ENCODE measurements at places on chromosomes 12 and 14.

DNA sequence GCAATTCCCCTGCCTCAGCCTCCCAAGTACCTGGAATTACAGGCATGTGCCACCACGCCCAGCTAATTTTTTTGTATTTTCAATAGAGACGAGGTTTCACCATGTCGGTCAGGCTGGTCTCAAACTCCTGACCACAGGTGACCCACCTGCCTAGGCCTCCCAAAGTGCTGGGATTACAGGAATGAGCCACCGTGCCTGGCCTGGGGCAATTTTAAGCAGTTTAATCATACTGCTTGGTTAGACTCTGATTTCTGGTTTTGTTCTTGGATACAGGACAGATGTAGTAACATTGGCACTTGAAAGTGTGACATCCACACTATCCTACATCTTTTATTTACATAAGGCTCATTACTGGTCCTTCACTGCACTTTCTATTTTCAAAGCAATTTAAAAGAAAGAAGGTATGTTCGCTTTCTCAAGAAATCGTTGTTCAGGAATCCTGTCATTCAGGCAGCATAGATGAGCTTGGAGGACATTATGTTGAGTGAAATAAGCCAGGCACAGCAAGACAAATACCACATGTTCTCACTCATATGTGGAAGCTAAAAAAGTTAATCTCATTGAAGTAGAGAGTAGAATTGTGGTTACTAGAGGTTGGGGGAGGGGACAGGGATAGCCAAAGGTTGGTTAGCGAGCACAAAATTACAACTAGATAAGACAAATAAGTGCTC is 4.0 kb upstream of the NUAK1 start:
- DNase-seq, result no peak

GRCh38 chr12:68113644-68114043 is 45.9 kb downstream of the IFNG start:
- DNase-seq, result no peak

DNA sequence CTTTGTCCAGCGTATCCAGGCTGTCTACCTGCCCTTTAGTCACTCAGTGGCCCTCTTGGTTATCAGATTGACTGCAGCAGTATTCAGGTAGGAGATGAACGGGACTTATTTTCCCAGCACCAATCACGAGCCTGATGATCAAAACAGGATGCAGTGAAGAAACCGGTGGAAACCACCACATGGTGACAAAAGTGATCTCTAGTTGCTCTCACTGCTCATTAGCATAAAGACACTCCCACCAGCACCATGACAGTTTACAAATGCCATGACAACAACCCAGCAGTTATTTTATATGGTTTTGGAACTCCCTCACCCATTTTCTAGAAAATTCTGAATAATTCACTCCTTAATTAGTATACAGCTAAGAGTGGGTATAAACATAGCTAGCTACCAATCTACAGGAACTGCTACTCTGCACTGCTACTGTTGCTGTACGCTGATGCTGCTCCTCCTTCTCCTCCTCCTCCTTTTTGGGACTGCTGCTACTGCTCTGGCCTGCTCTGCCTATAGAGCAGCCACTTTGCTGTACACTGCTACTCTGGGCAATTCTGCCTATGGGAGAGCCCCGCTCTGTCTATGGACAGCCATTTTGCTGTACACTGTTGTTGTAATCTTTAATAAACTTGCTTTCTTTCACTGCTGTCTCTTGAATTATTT is 142.5 kb upstream of the SSTR1 start:
- no peak for DNase-seq

DNA sequence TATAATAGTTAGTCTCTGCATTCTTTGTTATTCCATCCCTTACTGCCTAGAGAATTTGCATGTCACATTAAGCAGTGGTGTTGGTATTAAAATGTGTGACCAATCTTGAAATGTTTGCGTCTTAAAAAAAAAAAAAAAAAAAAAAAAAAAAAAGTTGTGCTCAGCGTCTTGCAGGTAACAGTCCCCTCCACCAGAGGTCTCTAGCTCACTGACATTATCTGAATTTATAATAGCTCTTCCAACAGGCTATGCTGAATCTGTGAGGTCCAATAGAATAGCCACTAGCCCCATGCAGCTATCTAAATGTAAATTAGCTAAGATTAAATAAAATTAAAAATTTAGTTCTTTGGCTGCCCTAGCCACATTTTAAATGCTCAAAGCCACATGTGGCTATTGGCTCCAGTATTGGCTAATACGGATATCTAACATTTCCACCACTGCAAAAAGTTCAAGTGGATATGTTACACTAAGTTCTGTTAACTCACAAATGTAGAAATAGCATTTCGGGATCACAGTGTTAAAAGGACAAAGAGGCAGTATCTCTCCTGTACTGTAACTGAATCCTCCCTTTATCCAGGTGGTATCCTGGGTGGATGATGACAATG is 28.7 kb downstream of the NKX2-8 start:
- no peak for DNase-seq

DNA sequence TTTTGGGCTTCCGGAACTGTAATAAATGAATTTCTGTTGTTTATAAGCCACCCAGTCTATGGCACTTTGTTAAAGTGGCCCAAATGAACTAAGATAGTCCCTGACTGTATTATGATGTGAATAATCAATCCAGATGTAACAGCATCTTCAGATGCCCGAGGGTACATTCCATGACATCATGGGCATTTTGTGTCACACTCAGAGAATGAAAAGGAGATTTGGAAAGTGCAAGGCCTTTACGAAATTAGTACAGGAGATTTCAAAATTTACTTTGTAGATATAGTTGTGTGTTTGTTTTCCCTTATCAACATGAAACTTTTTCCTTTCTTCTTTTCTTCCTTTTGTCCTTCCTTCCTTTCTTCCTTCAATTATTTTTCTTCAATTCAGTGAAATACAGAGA is 54.2 kb upstream of the AMIGO2 start:
- no peak for DNase-seq

DNA sequence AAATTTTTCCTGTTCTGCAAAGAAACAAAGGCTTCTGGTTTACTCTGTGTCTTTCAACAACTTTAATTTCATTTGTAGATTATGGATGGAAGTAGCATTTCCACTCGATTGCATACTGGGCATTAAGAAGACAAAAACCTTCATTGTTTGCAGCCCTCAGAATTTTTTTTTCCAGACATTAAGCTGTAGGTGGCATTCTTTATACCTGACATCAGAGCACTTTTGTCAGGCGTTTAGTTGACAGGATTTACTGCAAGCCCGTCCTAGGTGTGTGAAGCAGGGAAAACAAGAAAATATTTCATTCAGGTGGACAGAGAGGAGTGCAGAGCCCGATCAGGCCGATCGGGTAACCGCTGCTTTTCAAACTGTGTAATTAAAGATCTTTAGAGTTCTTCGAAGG is 107.5 kb downstream of the TMEM260 start:
- no peak for DNase-seq

GRCh38 chr14:60514741-60515491 is 6.0 kb downstream of the SIX6 start:
- DNase-seq, result no peak

GRCh38 chr12:128191380-128191779 is 75.6 kb upstream of the TMEM132C start:
- DNase-seq, result no peak

GRCh38 chr12:108078428-108078827 is 50.7 kb upstream of the WSCD2 start:
- no peak for DNase-seq

GRCh38 chr14:54261283-54261682 is 135.5 kb upstream of the CDKN3 start:
- DNase-seq, result no peak

DNA sequence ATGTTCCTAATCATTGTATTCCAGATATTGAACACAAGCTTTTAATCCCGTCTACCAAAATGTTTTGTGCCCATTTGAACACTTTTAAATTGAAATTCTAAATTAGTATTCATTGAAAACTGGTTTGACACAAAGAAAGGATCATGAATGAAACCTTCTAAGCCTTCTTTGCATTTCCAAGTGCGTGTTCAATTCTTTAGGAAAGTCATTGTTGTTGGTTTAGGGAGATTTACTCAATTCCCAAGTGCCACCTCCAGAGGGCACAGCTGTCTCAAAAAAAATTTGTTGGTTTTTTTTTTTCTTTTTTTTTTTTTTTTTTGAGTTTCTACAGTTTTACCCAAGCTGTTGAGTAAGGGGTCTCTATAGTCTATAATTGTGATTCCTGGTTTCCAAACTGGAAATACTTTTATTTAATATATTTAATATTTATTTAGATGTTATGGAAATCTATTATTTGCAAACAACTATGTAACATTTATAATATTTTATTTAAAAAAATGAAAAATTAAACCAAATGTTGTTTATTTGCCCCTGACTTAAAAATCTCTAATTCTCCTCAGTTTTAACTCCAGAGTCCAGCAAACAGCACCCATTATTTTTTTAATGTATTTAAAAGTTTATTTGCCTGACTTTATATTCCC is 79.9 kb downstream of the NEDD1 start:
- no peak for DNase-seq

DNA sequence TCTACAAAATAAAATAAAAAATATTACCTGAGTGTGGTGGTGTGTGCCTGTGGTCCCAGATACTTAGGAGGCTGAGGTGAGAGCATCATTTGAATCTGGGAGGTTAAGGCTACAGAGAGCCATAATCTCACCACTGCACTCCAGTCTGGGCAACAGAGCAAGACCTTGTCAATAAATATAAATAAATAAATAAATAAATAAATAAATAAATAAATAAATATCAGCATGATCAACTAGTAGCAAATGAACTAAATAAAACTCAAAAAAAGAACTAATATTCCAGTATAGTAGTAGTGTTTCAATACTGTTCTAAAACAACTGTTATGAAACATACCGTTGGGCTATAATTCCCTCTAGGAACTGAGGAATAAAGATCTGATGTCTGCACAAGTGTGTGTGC is 74.4 kb downstream of the C12orf42 start:
- no peak for DNase-seq

DNA sequence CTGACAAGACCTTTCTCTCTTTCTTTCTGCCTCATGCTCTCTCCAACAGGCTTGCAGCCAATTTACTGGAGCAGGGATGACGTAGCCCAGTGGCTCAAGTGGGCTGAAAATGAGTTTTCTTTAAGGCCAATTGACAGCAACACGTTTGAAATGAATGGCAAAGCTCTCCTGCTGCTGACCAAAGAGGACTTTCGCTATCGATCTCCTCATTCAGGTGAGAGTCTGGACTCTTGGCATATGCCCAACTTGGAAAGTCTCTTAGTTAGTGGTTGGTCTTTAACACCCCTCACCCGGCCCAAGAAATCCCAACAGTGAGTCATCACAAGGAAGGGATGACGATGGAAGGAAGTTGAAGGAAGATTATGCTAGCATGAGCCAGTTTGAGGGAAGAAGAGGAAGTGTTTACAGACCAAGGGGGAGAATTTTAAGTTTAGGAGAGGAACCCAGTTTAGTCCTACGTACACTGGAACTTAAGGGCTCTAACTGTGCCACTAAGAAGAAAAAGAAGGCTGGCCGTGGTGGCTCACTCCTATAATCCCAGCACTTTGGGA is 189.7 kb downstream of the ETV6 start:
- DNase-seq, result peak; percentile 79

DNA sequence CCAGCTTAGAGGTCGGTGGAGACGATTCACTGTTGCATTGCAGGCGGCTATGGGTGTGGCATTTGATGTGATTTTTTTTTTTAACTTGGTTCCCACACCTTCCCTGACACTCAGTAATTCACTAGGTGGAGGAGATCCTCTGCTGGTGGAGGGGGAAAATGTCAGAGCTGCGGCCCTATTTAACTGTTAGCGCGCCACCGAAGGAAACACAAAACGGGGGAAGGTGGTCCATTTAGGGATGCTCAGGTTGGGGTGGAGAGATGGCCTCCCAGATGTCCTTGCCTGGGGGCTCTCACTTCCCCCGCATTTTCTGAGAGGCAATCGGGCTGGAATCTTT is 4.3 kb upstream of the HOXC12 start:
- DNase-seq, result no peak

- peak; percentile 31 for DNase-seq
These were observed 4.4 kb upstream of the HOXC9 start for GRCh38 chr12:53995378-53996239.

DNA sequence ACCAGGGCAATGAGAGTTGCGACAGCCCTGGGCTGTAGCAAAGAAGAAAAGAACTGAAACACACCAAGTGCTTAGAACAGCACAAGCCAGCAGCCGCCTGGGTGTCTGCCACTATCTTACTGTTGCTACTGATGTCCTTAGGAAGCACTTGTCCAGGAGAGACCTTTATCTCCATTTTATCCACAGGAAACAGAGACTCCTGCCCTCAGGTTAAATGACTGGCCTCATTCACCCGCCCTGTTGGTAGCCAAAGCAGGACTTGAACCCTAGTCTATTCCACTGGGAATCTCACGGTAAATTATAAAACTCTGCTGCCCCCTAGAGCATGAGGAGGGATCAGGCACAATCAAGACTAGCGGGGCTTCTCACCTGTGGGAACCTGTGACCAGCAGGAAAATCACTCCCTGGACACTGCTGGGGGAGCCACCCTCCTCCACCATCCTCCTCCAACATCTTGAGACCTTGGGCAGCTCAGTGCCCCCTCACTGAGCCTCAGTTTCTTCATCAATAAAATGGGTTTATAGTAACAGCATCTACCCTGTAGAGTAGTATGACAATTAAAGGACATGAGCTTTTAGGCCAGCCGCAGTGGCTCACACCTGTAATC is 20.5 kb upstream of the TESC start:
- DNase-seq, result no peak

- DNase-seq, result no peak
These were observed 696.6 kb downstream of the DIO2 start for GRCh38 chr14:79514700-79515099.

DNA sequence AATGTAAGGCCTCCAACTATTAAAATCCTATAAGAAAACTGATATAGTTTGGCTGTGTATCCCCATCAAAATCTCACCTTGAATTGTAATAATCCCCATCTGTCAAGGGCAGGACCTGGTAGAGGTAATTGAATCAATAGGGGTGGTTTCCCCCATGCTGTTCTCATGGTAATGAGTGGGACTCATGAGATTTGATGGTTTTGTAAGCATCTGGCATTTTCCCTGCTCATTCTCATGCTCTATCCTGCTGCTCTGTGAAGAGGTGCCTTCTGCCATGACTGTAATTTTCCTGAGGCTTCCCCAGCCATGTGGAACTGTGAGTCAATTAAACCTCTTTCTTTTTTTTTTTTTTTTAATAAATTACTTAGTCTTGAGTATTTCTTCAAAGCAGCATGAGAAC is 31.9 kb downstream of the TSPAN19 start:
- DNase-seq, result no peak

GRCh38 chr12:2267703-2268470 is 215.1 kb downstream of the CACNA1C start:
- no peak for DNase-seq

- no peak for DNase-seq
These were observed 201.3 kb upstream of the FOXN3 start for GRCh38 chr14:89618330-89618708.

GRCh38 chr12:26001530-26001929 is 43.0 kb downstream of the RASSF8 start:
- DNase-seq, result no peak

Data from bone marrow (tissue), 2 donors.